Activated CD4-positive, alpha-beta T cell treated with anti-CD3 and anti-CD28 coated beads, Interleukin-2, amount 10 ng/mL, durations not matched to agents 24 days and 14 days (primary cell): ENCODE measurements at places on chromosomes 11 and 22. TPM values are rescaled to one million over a fixed set of nuclear protein-coding genes. Genes with fewer than 3 reads are reported as not detected.

GRCh38 chr11:87212891-87213290 lies 175.2 kb downstream of the TMEM135 start:
- H3K4me3 ChIP-seq, result no peak overlapping the region
- no peaks in the 10 kb centered on the region for H3K27me3 ChIP-seq
- no peaks in the 10 kb centered on the region for H3K36me3 ChIP-seq
- H3K4me1 ChIP-seq, result peaks cover 14% of the 10 kb centered on the region

Gene SERPING1
- 0.14 and 0.28 TPM in 2 replicates for total RNA-seq

DNA sequence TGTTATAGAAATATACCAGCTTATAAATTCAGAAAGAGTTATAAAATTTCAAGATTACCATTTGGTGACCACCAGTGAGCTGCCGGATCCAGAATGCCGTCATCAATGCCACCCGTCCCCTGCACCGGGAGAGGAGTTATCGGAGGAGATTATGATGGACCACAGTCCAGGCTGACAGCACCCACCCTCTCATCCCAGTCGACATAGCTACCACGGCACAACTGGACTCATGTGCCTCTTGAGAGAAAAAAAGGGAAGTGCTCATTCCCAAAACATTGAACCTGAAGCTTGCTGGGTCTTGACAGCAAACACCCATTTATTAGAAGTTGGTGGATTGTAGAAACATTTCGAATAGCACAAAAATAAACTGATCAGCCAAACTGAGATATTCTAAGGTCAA lies 1331.5 kb downstream of the TBC1D22A start:
- H3K4me1 ChIP-seq, result peaks cover 18% of the 10 kb centered on the region
- no peaks in the 10 kb centered on the region for H3K36me3 ChIP-seq
- no peak for DNase-seq
- H3K27ac ChIP-seq, result no peak overlapping the region
- no peak overlapping the region for H3K4me3 ChIP-seq

GRCh38 chr11:64809781-64810241 lies 540 bp downstream of the MEN1 start:
- DNase-seq, result no peak
- H3K4me3 ChIP-seq, result peak overlapping the region; percentile 98
- peaks cover 18% of the 10 kb centered on the region for H3K4me1 ChIP-seq
- peaks cover 24% of the 10 kb centered on the region for H3K36me3 ChIP-seq

- DNase-seq, result no peak
- peaks cover 5% of the 10 kb centered on the region for H3K27me3 ChIP-seq
- H3K4me1 ChIP-seq, result no peaks in the 10 kb centered on the region
These were observed 34.1 kb upstream of the CD81 start for GRCh38 chr11:2342981-2343380.

Gene PANX2
- total RNA-seq, result 1.4 and 1.6 TPM in 2 replicates

- H3K27ac ChIP-seq, result no peak overlapping the region
- no peak for DNase-seq
- peaks cover 11% of the 10 kb centered on the region for H3K4me1 ChIP-seq
- no peaks in the 10 kb centered on the region for H3K27me3 ChIP-seq
- no peak overlapping the region for H3K4me3 ChIP-seq
These were observed 33.0 kb downstream of the GAS2 start for GRCh38 chr11:22699388-22699787.

GRCh38 chr11:72308226-72309073 lies 64.5 kb upstream of the PHOX2A start:
- no peak overlapping the region for H3K27ac ChIP-seq
- no peaks in the 10 kb centered on the region for H3K4me1 ChIP-seq
- H3K36me3 ChIP-seq, result peaks cover 11% of the 10 kb centered on the region
- no peaks in the 10 kb centered on the region for H3K27me3 ChIP-seq

GRCh38 chr11:125070699-125071254 lies 7.7 kb downstream of the SLC37A2 start:
- peaks cover 18% of the 10 kb centered on the region for H3K4me1 ChIP-seq
- DNase-seq, result no peak
- no peaks in the 10 kb centered on the region for H3K36me3 ChIP-seq

DNA sequence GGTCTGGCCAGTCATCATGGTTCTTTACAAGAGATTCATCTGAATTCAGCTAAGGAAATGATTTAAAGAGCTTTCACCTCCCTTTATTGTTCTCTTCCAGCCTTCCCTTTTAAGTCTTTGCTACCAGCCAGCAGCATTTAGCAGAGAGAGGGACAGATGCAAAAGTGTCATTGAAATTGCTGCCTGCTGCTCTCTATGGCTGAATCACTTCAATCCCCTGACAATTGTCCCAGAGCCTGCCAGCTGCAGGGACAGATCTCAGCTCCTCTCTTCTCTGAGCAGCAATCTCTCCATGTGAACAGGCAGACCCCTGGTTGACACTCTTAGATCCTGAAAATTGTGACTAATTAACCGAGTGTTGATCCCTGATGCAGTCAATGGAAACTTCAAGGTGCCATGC lies 816.9 kb upstream of the CCDC90B start:
- DNase-seq, result no peak
- H3K36me3 ChIP-seq, result no peaks in the 10 kb centered on the region
- no peak overlapping the region for H3K4me3 ChIP-seq
- no peak overlapping the region for H3K27ac ChIP-seq

Gene APOA5
- total RNA-seq, result not detected in 2 replicates

- H3K27me3 ChIP-seq, result peaks cover 49% of the 10 kb centered on the region
- H3K4me3 ChIP-seq, result no peak overlapping the region
- H3K36me3 ChIP-seq, result no peaks in the 10 kb centered on the region
These were observed 1.4 kb downstream of the MYOD1 start for GRCh38 chr11:17720796-17721171.

GRCh38 chr11:65894034-65894591 lies 3.6 kb downstream of the CCDC85B start:
- peaks cover 57% of the 10 kb centered on the region for H3K4me1 ChIP-seq
- peak overlapping the region; percentile 95 for H3K4me3 ChIP-seq
- peak overlapping the region; percentile 50 for H3K27ac ChIP-seq
- H3K36me3 ChIP-seq, result peaks cover 45% of the 10 kb centered on the region

Gene MRGPRX2
- total RNA-seq, result 0.12 and 0.21 TPM in 2 replicates

DNA sequence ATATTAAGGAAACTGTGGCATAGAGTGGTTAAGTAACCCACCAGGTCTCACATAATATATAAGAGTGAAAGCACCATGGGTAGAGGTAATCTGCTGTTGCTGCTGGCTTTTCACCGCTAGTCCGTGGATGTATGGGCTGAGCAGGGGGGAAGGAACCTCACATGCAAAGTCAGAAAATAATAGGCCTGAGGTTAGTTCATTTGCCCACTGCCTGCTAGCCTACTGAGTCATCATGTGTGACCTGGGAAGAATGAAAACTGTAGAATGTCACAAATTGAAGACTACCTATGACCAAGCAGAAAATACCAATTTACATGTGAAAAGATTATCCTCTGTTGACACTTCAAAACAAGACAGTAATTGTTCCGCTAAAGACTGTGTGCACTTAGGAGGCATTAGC lies 560.1 kb upstream of the FAT3 start:
- no peak overlapping the region for H3K4me3 ChIP-seq
- H3K27ac ChIP-seq, result no peak overlapping the region
- H3K36me3 ChIP-seq, result no peaks in the 10 kb centered on the region
- no peaks in the 10 kb centered on the region for H3K27me3 ChIP-seq

- no peaks in the 10 kb centered on the region for H3K36me3 ChIP-seq
- H3K4me3 ChIP-seq, result no peak overlapping the region
- peaks cover 2% of the 10 kb centered on the region for H3K4me1 ChIP-seq
- no peak for DNase-seq
- no peak overlapping the region for H3K27ac ChIP-seq
- peaks cover 18% of the 10 kb centered on the region for H3K27me3 ChIP-seq
These were observed 590 bp downstream of the NNMT start for GRCh38 chr11:114296605-114297372.

DNA sequence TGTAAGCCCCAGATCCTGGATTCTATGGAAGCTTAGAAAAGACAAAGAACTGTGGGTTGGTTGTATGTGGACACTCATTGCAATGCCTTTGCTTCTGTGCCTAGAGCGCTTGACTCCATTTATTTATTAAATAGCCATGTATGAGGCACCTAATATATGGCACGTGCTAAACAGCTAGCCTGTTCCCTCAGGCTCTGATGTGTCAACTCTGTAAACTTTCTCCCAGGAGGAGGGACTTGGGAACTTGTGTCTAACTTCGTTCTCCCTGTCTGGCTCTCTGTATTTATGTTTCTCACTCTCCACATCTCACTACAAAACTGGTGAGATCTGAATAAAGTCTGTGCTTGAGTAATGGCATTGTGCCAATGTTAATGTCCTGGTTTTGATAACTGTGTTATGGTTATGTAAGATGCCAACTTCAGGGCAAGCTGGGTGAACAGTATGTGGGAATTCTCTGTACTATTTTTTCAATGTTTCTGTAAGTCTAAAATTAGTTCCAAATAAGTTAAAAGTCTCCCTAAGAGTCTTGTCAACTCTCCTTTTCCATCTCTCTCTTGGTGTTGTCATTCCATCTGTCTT lies 34.1 kb upstream of the ZBTB16 start:
- peaks cover 26% of the 10 kb centered on the region for H3K27me3 ChIP-seq
- no peak overlapping the region for H3K4me3 ChIP-seq

GRCh38 chr22:46084376-46084775 lies 66.0 kb upstream of the PPARA start:
- no peaks in the 10 kb centered on the region for H3K4me1 ChIP-seq
- DNase-seq, result no peak
- no peaks in the 10 kb centered on the region for H3K36me3 ChIP-seq
- no peak overlapping the region for H3K27ac ChIP-seq
- no peak overlapping the region for H3K4me3 ChIP-seq

GRCh38 chr11:131889146-131889577 lies 518.7 kb downstream of the NTM start:
- H3K36me3 ChIP-seq, result no peaks in the 10 kb centered on the region
- no peak overlapping the region for H3K4me3 ChIP-seq
- no peak overlapping the region for H3K27ac ChIP-seq
- no peak for DNase-seq

Gene RFPL1
- not detected in 2 replicates for total RNA-seq
